ENCODE measurements at places on chromosomes 1 and 21.

- peak; percentile 14 for DNase-seq
Observed at GRCh38 chr1:1529321-1529720, 11.1 kb downstream of the TMEM240 start.

DNA sequence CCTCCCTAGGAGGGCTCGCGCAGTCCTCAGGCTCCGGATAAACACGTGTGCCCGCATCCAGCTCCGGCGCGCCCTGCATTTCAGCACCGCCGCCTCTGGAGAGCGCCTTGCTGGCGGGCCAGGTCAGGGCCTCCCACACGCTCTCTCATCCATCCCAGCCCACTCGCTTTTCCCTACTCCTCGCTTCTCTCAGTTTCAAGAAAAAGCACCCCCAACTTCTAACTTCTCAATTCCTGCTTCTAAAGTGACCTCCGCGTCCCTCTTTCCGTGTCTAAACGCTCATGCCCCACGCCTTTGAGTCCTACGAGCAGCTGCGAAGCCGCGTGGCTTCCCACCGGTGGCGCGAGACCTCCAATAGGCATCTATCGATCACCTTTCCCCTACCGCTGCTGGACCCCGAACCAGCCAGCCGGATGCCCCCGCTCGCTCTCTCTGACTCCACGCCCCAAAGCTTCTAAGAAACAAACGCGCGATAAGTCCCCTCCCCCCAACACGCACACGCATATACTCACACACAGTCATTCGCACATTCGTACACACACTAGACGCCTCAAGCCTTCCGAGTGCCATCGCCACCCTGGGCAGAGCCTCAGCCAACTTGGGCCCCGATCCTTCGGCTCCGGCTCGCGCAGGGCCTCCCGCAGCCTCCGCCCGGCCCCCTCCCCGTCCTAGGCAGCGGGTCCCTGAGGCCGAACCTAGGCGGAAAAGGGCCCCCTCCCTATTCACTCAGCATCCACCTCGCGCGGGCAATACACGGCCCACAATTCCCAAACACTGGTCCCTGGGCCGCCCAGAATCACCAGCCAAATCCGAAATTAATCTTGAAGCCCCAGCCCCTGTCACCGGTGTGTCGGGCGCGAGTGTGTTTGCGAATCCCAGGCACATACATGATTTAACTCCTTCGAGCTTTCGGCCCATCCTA lies 1.1 kb downstream of the NMNAT2 start:
- DNase-seq = peak; percentile 73

- no peak for DNase-seq
Observed at GRCh38 chr1:61873994-61874393, 131.7 kb downstream of the PATJ start.

DNA sequence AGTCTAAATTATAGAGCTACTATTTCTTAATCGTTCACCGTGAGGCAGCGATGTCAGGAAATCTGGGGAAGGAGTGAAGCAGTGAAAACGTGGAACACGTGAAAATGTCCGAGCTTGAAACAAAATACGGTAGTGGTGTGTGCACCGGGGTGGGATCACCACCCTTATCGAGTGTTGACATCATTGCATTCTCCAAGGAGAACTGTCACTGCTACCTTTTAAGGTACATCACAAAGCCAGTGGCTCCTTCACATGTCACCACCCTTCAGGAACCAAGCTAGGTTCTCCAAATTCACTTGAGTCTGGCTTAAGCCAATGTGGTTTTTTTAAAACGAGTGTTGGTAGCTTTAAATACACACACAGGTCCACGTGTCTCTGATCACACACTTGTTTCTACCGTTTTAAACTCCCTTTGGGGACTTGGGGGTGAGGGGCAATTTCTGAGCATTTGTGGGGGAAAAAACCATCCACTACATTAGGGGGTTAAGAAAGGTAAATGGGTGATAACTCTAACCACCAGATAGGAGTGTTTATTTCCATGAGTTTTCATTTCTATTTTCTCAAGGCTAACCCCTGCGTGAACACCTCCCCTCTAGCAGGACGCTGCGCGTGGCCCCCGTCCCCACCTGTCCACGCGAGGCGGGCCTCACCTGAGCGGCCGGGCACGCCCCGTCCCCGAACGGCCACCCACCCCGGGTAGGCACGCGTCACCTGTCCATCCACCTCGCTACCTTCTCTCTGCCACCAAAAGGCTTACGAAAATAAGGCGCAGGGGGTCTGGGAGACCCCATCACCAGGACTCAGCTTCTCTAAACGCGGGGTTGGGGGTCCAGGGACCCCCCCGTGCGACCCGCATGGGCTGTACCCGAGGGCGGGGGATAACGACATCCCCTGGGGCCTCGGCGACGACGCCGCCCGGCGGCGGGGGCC lies 978 bp downstream of the PRDM15 start:
- DNase-seq = peak; percentile 58

GRCh38 chr1:27832762-27833161 lies 2.2 kb downstream of the PPP1R8 start:
- DNase-seq = no peak

DNA sequence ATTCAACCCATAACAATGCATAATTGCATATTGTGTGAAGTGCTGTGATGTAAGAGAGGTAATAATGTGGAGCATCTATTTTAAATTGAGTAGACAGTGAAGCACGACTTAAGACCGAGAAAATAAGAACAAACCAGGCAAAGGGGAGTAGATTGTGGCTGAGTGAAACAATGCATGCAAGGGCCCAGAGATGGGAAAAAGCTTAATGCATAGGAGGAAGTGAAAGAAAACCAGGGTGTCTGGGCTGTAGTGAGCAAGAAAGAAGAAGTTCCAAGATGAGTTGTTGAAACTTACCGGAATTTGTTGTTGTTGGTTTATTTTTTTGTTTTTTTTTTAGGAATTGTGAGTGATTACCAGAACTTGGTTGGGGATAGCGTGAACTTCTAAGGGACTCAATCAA lies 104.7 kb downstream of the SNX7 start:
- no peak for DNase-seq

- DNase-seq = no peak
Observed at GRCh38 chr1:100535264-100535663, 2.7 kb upstream of the GPR88 start.

GRCh38 chr1:185008838-185009237 lies 34.5 kb upstream of the NIBAN1 start:
- no peak for DNase-seq

- DNase-seq = no peak
Observed at GRCh38 chr1:64112281-64112680, 91.1 kb upstream of the UBE2U start.

DNA sequence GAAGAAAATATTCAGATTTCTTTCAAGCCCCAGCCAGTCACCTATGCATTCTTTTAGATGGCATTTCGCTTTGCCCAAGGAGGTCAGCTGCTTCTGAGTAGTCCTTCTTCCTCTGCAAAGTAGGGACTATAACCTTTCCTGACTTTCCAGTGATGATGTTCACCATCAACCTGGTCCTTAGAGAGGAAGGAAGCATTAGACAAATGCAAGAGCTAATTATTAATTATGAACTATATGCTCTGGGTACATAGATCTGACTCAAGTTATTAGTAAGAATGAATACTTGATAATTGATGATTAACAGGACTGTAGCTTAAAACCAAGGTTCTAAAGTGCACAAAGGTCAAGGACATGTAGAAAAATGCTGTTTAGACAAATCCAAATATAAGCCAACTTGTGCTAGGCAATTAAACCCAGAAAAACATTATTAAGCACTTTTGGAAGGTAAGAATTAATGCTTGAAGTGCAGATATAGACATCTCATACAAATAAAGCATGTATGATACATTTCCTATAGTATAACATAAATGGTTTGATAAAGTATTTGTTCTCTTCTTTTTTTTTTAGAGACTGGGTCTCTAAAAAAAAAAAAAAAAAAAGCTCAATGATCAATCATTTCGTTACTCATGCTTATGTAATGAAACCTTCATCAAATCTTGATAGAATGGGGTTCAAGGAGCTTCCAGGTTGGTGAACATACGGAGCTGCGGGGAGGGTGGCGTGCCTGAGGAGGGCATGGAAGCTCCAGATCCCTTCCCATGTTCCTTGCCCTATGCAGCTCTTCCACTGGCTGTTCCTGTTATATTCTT lies 11.2 kb upstream of the AGMAT start:
- no peak for DNase-seq

DNA sequence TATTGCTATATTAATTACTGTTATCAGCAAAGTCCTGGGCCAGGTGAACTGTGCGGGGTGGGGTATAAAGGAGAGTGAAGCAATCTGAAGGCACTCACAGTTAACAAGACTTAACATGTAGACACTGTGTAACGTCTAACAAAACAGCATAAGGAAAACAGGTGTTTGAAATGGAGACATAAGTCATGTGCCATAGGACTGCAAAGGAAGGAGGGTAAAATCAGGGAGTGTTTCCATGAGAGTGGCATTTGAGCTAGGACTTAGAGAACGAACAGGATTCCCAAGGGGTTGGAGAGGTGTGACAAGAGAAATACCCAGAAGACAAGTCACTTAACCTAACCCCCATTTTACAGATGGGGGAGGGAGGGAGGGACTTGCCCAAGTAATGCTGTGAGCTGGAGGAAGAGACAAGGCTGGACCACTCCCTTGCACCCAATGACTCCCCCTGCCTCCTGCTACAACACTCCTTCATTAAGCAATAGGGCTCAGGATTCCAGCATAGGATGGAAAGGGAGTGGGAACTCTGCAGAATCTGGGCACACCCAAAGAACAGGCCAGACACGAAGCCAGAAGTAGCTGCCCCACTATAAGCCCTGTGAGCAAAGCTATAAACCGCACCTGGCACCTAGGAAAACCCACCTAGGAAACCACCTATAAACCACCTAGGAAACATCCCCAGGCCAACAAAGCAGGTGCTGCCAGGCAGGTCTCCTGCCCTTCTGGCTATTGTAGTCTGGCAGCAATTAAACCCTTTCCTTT lies 6.6 kb downstream of the PEF1 start:
- DNase-seq = no peak

GRCh38 chr1:231872461-231872910 lies 245.9 kb downstream of the DISC1 start:
- DNase-seq = no peak

DNA sequence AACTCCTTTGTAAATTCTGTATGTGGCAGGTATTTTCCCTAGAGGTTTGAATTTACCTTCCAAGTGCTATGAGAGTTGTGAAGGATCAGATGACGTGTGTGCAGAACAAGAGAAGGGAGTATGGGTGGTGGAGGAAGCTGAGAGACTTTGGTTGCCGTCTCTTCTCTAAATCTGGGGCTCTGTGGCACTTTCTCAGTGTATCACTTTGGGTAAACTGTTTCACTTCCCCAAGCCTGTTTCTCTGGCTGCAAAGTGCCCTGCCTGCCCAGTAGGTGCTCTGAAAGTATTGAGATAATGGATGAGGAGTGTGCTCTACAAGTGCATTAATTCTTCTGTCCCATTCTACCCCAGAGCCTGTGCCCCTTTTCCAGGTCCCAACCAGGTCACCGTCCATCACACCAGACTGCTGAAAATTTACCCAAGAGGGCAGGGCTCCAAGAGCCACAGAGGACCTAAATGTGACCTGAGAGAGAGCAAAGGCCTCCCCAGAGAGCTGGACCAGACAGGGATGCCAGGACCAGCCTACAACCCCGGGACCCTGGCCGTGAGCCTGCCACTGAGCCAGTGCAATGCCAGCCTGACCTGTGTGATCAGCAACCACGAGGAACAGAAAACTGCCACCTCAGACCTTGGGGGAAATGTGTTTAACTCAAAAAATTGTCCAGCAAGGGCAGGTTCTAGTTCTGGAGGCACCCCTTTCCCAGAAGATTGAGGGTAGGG lies 131.6 kb upstream of the ETV3 start:
- DNase-seq = no peak

GRCh38 chr1:203216274-203217138 lies 13.0 kb downstream of the CHIT1 start:
- peak; percentile 84 for DNase-seq

DNA sequence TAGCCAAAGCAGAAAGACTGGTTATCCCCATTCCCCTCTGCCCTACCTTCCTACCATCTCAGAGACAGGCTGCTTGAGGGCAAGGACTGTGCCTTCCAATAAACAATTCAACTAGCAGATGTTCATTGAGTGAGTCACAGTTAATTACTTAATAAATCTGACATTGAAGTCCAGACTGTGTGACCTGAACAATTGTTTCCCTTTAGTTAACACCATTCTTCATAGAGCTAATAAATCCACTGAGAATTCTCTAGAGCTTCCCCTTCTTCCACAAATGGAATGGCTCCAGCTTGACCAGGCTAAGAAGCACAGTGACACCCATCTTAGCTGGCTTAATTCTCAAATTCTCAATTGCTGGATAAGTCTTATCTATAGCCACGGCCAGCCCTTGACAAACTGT lies 61.9 kb upstream of the GJA5 start:
- no peak for DNase-seq

DNA sequence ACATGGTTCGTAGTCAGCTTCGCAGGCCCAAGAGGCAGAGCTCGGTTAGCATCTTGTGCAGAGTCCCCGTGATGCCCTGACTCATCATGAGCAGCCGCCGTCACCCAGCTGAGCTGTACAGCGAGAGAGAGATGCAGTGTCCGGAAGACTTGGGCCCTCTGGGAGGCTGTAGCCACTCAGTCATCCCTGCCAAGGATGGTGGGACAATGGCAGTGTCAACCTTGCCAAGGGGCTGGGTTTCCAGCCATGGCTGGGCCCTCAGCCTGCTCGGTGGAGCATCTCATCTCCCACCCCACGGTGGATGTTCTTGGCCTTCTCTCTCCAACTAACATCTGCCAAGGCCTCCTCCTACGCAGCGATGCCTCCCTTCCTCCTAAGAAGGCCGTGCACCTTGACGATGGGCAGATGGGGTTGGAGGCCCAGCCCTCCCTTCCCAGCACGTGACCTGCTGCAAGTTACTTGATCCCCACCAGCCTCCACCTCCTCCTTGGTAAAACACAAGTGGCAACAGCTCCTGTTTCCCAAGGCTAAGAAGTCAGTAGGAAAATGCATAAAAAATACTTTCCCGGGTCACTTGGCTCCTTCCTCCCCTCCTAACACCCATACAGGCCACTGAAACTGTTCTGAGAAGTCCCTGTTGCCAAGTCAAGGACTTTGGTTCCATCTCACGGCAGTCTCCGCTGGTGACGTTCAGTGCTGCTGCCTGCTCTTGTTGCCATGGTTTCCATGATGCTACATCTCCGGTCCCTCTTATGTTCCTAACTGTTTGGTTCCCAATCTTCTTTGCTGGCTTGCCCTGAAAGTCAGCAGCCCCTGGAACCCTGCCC lies 384.7 kb upstream of the VAMP3 start:
- DNase-seq = peak; percentile 13

GRCh38 chr21:45056917-45057560 lies 17.3 kb upstream of the ADARB1 start:
- DNase-seq = no peak

DNA sequence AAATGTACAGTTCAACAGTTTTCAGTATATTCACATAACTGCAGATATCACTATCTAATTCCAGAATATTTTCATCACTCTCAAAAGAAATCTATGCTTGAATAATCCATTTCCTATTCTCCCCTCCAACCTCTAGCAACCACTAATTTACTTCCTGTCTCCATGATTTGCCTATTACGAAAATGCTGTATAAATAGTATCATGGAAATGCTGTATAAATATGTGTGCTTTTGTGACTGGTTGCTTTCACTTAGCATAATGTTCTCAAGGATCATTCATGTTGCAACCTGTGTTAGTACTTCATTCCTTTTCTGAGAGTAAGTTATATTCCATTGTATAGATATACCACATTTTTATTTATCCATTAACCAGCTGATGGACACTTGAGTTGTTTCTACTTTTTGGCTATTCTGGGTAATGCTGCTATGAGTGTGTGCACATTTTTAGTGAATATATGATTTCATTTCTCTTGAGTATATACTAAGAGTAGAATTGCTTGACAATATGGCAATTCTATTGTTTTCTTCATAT lies 115.6 kb downstream of the TNFSF18 start:
- no peak for DNase-seq

GRCh38 chr1:78624035-78624434 lies 3.8 kb downstream of the IFI44L start:
- DNase-seq = no peak
